AG09319 (cell line): ENCODE measurements at places on chromosomes 11 and 22.

- no peak for DNase-seq
These were observed 21.7 kb downstream of the SELENOO start for GRCh38 chr22:50222508-50222907.

- no peak for DNase-seq
These were observed 43.3 kb upstream of the SYT9 start for GRCh38 chr11:7208391-7208790.

GRCh38 chr11:131669401-131669780 is 299.0 kb downstream of the NTM start:
- no peak for DNase-seq

DNA sequence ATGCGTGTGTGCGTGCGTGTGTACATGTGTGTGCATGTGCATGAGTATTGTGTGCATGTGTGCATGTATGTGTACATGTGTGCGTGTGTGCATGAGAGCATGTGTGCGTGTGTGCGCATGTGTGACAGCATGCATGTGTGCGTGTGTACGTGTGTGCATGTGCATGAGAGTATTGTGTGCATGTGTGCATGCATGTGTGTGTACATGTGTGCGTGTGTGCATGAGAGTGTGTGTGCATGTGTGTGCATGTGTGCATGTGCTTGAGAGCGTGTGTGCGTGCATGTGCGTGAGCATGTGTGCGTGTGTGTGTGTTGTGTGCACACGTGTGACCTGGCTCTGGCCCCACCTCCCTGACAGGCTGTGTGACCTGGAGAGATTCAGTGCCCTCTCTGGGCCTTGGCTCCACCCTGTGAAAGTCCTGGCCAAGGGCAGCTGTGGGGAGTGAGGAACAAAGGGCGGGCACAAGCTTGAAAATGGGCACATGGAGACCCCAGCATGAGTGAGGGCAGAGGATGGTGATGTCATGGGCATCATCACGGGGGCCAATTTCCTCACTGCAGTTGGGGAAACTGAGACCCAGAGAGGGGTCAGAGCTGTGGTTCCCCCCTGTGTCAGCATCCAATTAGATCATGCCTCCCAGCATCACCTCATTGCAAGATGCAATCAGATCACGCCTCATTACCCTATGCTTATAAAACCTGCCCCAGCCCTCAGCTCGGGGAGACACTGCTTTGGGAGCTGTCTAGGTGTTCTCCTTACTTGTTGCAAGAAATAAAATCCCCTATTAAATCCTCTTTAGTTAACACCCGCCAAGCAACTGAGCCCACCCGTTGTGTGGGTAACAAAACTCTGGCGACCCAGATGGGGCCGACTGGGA is 658 bp downstream of the ACY3 start:
- no peak for DNase-seq

DNA sequence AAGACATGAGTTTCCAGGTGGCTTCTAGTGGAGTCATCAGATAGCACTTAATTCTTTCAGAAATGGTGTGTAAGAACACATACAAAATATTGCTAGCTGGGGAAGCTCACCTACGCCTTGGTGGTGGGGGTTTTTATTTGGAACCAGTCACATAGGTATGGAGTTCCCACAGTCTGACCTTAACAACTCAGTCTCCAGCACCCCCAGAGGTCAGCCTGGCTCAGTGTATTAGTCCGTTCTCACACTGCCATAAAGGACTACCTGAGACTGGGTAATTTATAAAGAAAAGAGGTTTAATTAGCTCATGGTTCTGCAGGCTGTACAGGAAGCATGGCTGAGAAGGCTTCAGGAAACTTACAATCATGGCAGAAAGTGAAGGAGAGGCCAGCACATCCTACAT is 317.5 kb upstream of the ZC3H12C start:
- no peak for DNase-seq
